NCI-H2107 (cell line): ENCODE measurements at places on chromosomes 2 and 18.
A peak's percentile ranks its signal among the peaks of the same experiment; 100 is the strongest.

- DNase-seq, result no peak
Observed at GRCh38 chr2:202408546-202409140, 32.5 kb downstream of the BMPR2 start.

GRCh38 chr2:10233131-10234012 is 69.3 kb upstream of the HPCAL1 start:
- DNase-seq, result no peak

DNA sequence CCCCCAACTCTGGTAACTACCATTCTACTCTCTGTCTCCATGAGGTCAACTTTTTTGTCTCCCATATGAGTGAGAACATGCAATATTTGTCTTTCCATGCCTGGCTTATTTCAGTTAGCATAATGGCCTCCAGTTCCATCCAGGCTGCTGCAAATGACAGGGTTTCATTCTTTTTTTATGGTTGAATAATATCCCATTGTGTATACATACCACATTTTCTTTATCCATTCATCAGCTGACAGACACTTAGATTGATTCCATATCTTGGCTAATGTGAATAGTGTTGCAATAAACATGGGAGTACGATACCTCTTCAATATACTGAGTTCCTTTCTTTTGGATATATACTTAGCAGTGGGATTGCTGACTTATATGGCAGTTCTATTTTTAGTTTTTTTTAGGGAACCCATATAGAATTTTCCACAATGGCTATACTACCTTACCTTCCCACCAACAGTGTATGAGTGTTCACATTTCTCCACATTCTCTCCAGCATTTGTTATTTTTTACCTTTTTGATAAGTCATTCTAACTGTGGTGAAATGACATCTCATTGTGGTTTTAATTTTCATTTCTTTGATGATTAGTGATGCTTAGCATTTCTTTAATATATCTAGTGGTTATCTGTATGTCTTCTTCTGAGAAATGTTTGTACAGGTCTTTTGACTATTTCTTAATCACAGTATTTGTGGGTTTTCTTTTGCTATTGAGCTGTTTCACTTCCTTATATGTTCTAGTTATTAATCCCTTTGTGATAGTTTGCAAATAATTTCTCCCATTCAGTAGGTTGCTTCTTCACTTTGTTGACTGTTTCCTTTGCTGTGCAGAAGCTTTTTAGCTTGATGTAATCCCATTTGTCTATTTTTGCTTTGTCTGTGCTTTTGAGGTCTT is 112.2 kb downstream of the SRBD1 start:
- no peak for DNase-seq

DNA sequence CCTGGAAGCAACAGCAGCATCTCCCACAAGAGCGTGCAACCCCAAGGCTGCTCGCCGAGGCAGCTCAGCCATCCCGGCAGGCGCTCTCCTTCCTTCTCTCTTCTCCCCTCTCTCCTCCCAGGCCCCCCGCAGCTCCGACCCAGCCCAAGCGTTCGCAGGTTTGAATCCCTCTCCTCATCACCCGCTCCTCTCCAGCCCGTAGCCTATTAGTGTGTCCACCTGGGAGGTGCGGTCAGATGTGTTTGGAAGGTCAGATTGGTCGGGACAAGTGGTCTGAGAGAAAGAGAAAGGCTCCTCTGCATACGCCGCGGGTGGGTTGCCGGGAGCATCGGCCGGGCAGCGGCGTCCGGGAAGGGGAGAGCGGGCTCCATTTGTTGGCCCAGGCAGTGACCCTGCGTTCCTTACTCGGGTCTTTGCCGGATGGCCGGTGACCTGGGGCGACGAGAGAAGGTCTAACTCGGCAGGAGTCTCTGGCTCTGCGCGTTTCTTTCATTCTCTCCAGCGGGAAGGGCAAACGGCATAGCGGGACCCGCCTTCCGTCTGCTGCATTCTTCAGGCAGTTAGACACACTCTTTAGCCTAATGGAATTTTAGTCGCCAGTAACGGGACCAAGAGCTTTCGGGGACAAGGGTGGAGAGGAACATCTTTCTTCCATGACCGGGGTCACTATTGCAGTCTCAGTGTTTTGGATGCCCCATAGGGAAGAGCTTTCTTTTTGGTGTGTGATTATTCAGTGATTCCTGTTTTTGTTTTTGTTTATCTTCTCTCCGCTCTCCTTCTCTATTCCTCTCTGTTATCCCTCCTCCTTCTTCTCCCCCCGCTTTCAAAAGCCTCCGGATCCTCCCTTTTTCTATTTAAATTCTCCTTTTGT is 1.1 kb upstream of the TMEFF2 start:
- DNase-seq, result no peak

DNA sequence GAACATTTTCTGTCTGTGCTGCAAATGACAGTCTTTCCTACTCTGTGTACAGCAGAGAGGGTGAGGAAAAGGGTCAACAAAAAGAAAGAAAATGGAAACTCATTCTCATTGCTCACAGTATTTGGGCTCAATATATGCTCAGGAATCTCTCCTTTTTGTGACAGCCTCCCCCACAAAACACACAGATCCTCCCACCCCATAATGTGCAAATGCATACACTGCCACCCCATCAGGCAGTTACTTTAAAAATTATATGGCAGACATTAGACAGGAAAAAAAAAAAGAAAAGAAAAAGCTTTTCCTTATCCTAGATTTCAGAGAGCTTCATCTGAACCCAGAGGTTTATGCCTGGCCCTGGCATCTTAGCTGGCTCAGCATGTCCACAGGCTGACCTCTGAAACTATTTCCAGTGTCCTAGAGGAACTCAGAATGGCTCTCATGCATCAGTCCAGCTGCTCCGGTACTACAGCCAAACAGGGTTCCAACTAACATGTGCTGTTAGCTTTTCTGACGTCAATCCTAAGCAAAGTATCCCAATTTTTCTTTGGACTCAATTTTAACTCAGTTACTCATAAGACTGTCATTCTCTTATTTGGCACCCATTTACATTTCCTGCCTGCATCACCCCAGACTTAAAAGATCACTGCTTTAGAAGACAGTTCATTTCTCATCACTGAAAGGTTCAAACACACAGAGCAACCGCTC is 105.9 kb downstream of the RBMS1 start:
- DNase-seq, result no peak

DNA sequence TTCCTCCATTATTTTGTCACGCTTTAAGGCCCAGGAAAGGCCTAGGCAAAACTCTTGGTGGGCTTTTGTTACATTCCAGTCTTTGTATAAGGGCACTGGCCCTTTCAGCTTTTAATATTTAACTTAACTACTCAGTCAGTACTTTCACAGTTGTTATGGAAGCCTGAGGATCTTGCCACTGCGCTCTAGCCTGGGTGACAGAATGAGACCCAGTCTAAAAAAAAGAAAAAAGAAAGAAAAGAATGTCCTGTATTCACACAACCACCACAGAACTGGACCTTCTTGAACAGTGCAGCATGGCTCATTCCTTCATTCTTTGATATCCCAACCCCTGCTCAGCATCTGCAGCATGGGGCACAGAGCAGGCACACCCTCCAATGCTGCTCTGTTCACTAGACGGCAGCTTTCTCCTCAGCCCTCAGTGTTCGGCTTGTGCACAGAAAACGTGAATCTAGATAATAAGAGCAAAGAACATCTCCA is 93.4 kb upstream of the MSH2 start:
- DNase-seq, result no peak

GRCh38 chr2:218896501-218897393 is 16.1 kb downstream of the WNT10A start:
- DNase-seq, result no peak

GRCh38 chr18:77066689-77067088 is 65.9 kb downstream of the MBP start:
- no peak for DNase-seq

DNA sequence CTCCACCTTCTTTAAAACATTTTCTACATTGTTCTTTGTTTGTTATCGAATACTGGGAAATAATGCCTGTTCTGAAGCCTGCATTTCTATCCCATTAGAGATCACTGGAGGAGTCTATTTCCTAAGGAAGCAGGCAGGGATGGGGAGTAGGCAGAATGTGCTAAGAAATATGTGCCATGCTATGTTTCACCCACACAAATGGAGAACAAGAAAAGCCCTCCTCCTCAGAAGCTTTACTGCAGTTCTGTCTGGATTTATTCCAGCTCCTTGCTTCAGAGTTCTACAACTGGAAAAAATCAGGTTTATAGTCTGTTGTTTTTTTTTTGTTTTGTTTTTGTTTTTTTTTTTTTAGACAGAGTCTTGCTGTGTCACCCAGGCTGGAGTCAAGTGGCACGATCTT is 825.1 kb downstream of the SLC4A3 start:
- DNase-seq, result no peak

DNA sequence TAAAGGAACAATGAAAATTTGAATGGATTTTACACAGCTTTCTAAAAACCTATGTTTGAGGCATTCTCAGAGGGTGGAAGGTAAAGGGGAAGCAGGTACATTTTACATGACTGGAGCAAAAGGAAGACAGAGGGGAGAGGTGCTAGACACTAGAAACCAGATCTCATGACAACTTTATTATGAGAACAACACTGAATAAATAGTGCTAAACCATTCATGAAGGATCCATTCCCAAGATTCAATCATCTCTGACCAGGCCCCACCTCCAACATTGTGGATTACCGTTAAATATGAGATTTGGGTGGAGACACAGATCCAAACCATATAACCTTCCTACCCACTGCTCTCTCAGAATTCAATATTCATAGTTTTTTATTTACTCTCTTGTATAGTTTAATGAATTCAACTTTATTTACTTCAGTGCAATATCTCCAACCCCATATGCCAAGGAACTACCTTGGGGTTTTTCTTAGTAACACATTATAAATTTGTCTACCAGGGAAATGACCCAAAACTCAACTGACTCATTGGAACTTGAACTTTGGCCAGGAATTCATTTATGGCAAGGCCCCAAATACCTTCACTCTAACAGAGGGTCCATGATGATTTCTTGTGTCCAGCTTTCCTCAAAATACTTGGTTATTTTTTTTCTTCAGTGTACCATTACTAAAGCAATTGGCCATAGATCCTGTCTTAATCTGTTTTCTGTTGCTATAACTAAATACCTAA is 317.8 kb downstream of the GULP1 start:
- DNase-seq, result no peak

GRCh38 chr2:113060396-113060795 is 1.4 kb downstream of the IL36RN start:
- DNase-seq, result no peak

DNA sequence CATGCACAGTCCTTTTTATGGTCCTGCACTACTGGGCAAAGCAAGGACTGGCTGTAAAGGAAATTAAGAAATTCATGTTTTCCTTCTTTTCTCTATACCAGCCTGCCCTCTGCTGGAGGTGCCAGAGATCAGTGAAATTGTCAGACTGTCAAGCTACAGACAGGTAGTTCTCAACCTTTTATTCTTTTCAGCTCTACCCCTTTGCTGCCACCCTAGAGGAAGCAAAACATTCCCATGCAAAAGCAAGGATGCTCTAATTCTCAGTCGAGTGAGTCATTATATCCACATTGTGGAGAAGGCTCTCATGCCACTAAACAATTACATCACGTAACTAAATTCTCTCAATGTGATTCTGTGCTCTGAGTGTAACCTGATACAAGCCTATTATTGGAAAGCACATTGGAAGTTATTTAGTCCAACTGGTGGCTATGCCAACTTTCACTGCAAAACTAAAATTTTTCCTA is 25.0 kb upstream of the RAPGEF4 start:
- DNase-seq, result peak; percentile 28

DNA sequence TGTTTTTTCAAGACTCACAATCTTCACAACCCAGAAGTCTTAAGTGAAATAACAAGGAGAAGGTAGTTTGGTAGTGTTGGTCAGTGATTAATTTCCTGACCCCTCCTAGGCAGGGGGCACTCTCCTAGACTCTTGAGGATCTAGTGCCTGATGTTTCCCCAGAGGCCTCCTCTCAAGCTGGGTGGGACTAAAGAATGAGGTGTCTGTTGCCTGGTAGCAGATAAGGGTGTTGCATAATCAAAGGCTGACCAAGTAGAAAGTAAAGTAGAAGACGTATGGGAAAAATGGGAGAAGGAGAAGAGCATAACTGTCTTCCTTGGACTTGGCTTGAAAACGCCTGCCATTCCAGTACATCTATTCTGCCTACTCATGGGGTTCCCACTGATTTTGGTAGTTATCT is 37.8 kb downstream of the VIT start:
- no peak for DNase-seq

GRCh38 chr18:31233621-31234275 is 71.1 kb upstream of the DSC1 start:
- DNase-seq, result no peak

GRCh38 chr2:198628596-198628995 is 824.2 kb downstream of the PLCL1 start:
- DNase-seq, result no peak

DNA sequence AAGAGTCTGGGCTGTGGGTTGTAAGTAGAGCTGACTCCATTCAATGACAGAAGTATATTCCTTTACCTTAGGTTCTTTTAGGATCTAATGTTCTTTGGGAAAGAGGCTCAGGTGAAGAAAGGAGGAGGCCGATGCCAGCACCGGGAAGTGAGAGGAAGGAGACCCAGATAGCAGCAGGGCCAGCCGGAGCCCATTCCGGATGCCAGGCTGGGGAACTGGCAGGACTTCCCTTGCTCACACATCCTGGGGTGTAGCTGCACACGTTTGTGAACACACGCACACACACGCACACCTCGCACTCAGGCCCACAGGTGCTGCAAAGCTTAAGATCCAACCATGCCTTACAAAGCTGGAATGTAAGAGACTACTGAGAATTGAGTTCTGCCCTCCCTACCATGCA is 95.8 kb upstream of the SMAD2 start:
- DNase-seq, result no peak

DNA sequence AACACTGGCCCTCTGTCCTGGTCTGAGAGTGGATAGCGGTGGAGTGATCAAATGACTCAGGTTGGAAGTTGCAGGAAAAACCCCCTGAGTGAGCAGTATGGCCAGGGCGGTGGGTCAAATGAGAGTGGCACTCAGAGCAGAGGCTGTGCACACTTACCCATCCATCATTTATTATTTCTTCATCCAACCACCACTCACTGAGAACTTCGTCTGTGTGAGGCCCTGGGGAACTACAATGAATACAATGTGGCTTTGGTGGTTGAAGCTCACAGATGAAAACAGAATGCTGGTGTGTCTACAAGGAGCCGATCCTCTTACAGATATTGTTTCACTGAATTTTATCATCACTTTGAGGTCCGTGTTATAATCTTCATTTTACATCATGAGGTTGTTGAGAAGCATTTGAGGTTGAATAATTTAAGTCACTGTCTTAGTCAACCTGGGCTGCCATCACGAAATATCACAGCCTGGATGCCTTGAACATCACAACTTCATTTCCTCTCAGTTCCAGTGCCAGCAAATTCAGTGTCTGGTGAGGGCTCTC is 73.4 kb upstream of the ID2 start:
- no peak for DNase-seq

GRCh38 chr18:62979176-62979575 is 263.8 kb downstream of the PHLPP1 start:
- peak; percentile 75 for DNase-seq

DNA sequence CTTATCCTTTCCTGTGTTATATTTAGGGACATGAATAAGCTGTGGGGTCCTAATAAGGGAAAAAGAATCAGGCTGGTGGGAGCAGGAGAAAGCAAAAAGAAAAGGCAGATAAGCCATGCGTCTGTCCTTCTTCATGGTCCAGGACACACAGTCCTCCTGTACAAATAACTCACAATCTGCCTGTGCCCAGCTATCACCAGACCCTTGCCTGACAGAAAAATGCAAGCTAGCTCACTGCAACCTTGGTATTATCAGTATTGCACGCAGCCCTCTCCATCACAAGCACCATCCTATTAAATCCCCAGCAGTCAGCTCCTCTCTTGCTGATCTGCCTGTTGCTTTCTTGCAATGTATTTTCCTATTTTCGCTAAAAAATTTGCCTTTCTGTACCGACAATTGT is 78.0 kb downstream of the NEURL3 start:
- DNase-seq, result no peak
